Tibial artery (tissue), 4 donors: ENCODE measurements at places on chromosomes 7 and 10.

DNA sequence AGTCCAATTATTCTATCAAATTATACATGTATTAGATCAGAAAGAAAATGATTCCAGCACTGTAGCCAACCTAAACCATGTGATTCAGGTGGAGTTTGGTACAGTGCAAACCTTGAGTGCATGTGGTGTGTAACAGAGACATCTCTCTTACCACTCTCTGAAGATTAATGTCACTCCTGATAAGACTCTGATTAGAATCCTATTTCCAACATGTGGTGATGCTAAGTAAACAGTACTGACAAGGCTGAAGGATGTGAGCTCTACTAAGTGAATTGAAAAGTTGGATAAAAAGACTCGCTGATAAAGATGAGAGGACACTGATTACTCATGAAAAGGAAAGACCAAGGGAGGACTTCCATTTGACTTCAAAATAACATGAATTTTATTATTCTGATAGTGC lies 232.0 kb downstream of the SDK1 start:
- no peak for DNase-seq

DNA sequence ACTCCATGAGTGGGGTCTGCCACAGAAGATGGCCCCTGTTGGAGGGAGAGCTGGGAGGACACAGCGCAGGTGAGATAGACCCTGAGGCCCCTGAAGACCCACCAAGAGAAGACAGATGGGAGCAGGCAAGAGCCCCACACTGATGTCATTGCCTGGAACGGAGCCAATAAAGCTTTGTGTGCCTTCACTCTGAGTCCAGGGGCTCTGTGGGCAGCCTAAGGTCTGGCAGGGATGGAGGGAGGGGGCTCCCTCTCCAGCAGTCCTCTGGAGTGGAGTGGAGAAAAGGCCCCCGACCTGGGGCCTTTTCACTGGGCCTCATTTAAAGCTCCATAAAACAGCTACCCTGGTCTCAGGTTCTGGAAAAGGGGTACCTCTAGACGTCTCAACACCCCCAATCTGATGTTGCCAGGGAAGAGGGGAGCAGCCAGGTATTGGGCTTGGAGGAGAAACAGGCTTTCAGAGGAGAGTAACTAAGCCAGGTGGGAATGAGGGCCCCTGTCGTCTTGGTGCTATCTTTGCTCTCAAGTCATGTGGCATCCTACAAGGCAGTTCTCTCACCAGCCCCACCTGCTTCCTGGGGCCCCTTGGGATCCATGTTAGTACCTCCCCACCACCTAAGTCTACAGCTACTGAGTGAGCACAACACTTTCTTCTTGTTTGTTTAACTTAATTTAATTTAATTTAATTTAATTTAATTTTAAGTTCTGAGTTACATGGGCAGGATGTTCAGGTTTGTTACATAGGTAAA lies 1.4 kb downstream of the C10orf62 start:
- DNase-seq: no peak

GRCh38 chr10:1488970-1489548 lies 248.3 kb downstream of the ADARB2 start:
- DNase-seq: no peak

- no peak for DNase-seq
Measured at GRCh38 chr7:8210845-8211724, 50.9 kb downstream of the ICA1 start.

GRCh38 chr10:35569111-35569707 lies 35.9 kb upstream of the GJD4 start:
- DNase-seq: no peak

DNA sequence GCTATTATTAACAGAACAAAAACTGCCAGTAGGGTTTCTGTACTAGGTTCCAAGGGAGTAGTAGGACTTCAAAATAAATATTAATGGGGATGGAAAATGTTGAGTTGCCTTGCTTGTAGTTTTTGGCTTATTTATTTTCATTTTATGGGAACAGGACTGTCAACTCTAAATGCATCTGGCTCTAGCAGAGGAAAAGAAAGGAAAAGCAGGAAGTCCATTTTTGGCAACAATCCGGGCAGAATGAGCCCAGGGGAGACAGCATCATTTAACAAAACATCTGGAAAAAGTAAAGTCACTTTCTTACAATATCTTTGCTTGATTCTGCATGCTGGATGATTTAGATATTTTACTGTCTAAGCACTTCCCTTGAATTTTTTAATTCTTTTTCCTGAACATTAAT lies 69.4 kb downstream of the NOC3L start:
- no peak for DNase-seq

DNA sequence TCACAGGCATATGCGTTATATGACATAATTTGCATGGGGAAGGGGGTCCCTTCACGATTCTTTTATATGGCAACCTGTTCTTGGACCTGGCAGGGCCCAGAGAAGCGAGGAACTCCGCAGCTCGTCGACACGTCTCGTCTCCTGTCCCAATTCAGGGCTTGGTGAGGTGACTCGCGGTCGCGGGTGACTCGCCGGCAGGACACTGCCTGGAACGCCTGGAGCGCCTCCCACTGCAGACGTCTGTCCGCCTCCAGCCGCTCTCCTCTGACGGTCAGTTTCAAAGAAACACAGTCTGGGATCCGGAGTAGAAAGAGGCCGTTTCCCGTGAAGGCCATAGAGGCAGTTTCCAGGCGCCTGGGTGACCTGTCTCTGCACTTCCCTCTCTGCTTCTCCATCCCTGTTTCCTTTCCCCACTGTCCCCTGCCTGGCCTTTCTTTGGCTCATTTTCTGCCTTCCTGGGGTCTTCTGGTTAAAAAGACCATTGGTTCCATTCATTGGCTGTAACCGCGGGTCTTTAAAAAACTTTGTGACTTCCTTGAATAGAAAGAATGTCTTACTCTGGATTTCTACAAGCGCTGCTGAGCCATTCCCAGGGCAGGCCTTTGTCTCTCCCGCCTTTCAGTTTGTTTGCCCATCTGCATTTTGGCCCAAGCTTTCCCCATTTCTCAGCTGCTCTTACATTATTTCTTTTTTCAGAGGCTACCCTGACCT lies 1.2 kb downstream of the UPP1 start:
- DNase-seq: no peak

GRCh38 chr7:833601-834258 lies 1.5 kb downstream of the SUN1 start:
- DNase-seq: no peak

GRCh38 chr7:47253650-47254080 lies 328.2 kb downstream of the TNS3 start:
- peak; percentile 62 for DNase-seq

DNA sequence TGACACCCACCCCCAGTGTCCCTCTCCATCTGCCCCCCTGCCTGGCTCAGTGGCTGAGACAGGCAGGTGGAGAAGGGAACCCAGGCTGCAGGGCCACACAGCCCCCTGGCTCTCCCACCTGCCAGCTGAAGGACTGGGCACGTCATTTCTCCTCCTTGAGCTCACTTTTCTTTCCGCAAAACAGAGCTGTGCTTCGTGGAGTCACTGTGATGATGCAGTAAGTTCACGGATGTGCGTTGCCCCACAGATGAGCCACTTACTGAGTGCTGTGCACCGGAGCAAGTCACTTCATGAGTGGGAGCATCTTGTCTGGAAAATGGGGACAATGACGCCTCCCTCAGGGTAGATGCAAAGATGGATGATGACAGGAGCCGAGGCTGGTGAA lies 2.7 kb downstream of the OPN4 start:
- peak; percentile 59 for DNase-seq

DNA sequence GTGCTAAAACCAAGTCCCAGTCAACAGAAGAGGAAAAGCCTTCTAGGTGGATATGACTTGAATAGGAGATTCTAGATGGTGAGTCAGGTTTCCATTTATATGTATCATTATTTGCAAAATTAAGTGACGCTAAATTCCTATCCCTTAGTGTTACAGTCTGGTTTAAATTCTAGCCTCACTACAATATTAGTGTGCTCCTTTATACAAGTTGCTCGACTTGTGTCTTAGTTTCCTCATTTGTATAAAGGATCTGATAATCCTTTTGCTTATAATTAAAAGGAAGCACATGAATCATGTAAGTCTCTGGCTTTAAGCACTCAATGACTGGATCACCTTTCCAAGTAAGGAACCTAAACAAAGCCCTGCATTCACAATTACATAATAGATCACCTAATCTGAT lies 105.7 kb downstream of the SVOPL start:
- no peak for DNase-seq

DNA sequence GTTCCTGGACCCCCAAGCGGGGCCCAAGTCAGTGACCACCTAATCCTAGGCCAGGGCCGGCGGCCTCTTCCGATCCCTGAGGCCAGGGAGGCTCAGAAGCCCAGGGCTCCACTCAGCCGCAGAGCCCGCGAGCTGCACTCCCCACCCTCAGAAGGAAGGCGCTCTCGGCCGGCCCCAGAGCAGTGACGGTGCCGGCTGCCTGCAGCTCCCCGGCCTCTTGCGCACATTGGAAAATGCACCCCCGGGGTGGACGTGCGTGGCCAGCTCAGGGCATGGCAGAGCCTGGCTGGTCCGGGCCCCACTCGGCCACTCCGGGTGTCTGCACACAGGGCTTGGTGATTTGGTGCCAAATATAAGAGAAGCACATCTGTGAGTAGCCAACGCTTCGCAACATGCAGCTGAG lies 269.1 kb downstream of the PTPRN2 start:
- DNase-seq: no peak

GRCh38 chr10:69644658-69645295 lies 14.7 kb downstream of the FAM241B start:
- peak; percentile 75 for DNase-seq

DNA sequence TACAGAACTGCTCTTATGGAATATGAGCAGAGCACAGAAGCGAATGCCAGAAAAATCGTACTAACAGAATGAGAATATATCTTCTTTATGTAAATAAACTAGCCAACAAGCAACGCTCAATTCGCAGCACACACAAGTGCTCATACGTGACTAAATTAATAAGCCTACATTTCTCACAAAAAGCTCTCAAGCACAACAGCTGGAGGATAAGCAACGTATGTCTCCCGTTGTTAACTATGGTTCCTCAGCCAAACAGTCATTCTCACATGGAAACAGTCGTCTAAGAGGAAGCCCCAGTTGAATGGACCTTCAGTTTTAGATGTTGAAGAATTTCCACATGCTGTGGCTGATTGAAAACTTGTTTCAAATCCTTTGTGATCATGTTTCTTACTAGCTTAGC lies 110.4 kb downstream of the PKD1L1 start:
- no peak for DNase-seq

- DNase-seq: no peak
Measured at GRCh38 chr10:98086837-98087708, 47.4 kb upstream of the R3HCC1L start.

DNA sequence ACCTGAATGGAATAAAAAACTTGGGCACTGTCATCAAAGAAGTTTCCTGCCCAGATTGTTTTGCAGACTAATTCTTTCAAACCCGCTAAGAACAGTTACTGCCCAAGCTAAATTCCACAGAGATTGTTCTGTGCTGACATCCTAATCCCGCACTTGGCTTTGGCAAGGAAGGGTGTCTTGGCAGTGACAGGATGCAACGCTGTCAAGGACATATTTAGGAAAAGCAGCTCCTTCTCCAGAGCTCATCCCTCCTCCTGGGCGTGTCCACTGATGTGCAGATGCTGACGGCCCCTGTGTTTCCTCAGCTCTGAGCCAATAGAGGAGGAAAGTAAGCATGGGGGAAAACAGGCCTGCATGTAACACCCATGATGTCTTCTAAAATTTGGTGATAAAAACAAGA lies 74.2 kb downstream of the EEPD1 start:
- DNase-seq: peak; percentile 79

DNA sequence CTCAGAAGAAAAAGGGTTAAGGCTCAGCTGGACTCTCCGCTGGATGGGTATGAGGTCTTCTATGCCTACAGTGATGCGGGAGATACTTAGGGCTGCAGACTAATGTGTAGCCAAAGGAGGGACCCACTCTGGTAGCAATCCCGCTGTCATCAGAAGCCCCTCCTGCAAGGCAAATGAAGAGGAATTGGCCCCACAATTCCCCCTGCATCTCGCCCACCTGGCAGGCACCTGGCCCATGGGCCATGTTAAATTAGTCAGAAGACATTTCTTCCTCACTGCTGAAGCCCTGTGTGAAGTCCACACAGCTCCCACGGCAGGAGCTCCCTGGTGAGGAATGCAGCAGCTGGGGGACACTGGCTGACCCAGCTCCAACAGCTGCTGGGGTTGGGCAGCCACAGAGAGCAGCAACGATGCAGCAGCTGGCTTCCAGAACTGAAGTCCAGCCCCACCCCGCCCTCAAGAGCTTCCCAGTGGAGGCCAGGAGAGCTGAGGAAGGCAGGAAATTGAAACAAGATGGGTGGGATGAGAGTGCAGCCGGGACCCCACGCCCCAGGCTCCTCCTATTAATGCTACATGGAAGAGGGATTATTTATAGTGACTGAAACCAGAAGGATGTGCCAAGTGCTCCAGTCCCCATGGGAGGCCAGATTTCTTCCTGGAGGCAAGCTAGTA lies 5.5 kb downstream of the VSTM4 start:
- DNase-seq: peak; percentile 34

GRCh38 chr7:114539575-114539974 lies 125.0 kb downstream of the FOXP2 start:
- DNase-seq: no peak

DNA sequence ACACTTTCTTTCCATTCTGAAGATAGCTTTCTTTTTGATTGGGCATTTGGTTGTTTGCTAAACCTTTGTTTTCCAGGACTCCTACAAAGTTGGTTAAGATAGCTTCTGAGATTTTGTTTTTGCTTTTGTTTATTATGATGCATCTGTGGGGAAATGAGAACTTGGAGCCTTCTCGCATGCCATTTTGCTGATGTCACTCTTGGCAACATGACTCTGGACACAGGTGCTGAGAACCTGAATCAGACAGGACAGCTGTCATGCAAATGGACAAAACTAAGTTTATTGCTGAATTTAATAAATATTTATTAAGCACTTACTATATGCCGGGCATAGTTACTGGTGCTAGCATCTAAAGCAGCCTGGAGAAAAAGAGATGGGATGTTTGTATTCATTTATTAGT lies 274.1 kb downstream of the ZEB1 start:
- DNase-seq: no peak

DNA sequence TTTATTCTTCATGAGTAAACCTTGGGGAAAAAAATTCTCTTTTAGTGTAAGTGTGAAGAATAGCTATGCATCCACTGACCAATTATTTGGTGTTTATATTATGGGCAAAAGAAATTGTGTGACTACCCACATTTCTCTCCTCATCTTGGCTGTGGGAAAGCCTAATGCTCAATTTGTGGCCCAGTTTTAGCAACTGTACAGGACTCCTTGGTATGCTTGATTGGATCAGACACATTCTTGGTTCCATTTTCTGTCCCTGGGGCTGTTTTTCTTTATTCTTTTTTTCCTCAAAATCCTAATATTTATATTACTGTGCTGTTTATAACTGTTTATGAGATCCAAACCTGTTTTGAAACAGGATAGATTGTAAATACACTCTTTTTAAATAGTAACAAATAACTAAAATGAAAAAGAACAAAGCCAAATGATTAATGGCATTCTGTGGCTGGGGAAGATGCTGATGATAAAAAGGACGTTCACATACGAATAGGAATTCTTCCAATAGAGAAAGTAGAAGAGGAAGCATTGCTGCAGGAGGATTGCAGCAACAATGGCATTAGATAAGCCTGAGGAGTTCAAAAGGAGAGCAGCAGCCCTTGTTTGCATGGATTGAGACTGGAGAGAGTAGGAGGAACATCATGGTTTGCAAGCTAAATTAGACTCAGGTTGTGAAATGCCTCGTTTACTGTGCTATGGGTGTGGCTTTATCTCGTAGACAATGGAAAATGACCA lies 580.5 kb downstream of the INHBA start:
- no peak for DNase-seq
